Fibroblast of skin of abdomen (primary cell): ENCODE measurements at places on chromosomes 4 and X.
A peak's percentile ranks its signal among the peaks of the same experiment; 100 is the strongest.

DNA sequence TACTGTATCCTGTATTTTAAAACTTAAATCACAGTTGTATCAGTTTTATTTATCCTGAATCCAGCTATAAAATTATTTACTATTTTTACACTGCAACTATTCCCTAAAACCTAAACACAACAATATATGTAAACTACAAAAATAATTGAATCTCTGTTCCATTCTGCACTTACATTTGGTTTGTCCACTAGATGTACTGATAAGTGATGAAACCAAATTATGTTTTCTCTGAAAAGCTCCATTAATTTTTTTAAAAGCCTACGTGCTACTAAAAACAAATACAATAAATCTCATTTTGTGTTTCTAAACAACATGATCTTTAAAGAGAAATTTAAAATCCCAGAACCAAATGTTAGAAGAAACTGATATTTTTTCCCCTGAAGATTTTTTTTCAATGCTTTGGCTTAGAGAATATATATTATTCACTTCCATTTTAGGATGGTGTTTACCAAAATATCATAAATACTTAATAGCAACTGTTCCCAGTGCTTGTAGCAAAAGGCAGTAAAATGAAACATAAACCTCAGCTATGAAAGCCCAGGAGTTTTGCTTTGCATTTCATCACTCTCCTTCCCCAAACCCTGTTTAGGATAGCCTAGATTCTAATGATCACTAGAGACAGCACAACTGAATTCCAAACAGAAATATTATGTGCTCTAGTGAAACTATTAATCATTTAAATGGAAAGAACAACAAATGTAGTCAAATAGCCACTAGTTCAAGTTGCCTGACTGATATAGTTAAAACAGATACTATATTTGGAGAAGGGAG, 19.7 kb downstream of the ANTXR2 start:
- DNase-seq = peak; percentile 53

- DNase-seq = no peak
Measured at GRCh38 chr4:73870260-73870659, 1.1 kb downstream of the CXCL1 start.

DNA sequence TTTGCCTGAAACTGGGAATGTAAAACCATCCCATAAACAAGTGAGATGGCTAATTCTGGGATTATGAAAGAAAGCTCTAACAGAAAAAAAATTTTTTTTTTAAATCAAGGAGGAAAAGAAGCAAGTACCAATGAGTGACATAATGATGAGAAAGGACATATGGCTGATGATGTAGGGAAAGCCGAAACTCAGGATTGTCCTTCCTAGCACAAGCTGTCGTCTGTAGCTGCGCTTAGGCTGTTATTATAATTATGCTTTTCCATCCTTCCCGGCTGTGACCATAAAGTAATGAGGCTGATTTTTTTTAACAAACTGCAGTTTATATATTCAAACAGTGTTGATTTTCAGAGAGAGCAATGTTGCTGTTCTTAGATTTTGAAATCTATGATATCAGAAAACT, 209.8 kb upstream of the NOCT start:
- DNase-seq = no peak

DNA sequence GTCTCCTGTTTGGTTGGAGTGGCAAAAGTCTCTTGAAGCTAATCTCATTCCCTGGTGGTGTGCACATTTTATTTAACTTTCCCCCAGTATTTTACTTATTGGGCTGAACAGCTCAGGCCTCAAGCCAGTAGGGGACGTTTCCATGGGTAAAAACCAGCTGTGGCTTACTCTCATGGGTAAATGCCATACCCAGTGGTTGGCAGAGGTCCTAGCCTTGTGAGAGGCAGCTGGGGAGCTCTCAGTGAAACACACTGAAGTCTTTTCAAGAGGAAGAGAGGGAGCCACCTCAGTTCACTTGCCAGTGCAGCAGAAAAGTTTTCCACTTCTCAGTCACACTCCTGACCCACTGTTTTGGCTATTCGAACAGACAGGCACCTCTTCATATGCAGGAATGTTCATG, 1964.2 kb downstream of the ARAP2 start:
- DNase-seq = no peak

- DNase-seq = no peak
Measured at GRCh38 chrX:93591398-93591797, 82.0 kb downstream of the NAP1L3 start.

DNA sequence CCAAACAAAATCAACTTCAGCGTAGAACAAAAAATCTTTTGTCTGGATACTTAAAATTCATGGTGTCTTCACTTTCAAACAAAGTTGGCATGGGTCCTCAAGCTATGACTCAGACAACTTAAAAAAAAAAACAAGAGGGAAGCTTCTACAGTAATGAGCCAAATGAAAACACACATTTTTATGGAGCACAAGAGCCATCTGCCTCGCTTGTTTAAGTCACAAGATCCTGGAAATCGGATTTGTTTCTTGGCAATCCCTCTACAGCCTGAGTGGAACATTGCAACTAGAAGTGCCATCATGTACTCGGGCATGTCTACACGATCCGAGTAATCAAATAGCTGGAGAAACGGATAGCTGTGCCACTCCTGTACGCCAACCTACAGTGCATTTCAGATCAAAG, 22.6 kb downstream of the LAMP2 start:
- DNase-seq = peak; percentile 43

DNA sequence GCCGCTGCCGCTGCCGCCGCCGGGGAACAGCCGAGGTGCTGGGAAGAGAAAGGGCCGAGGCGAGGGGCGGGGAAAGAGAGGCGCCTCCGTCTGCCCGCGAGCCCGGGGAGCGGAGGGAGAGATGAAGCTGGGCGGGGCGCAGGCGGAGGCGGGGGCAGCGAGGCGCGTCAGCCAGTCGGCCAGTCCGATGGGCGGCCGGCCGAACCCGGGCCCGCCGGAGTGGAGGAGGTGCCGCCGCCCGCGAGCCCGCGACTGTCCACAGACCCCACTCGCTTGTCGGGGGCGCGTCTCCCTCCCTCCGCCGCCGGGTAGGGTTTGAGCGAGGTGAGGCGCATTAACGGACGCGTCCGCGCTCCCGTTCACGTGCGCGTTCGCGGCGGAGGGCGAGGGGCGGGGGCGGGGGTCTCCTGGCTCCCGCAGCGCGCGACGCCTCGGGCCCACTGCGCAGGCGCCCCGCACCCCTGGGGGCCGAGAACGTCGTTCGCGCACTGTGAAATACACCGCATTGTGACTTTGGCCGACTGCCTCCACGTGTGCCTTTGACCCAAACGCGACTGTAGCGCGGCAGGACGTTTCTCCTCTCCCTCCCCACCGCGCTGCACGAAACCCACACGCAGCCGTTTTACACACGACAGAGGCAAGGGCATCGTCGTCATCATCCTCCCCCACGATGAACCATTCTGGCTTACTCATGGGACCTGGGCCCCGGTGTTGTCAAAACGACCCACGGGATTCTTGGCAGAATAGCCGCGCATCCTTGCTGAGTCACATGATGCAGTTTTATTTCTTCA, at the start of gene NUDT11:
Gene NUDT11, minus strand, starts transcription at position 92 of the 791 bp plus-strand sequence. CDS start 148 bp downstream, outside the sequence.
- peak; percentile 75 for DNase-seq

DNA sequence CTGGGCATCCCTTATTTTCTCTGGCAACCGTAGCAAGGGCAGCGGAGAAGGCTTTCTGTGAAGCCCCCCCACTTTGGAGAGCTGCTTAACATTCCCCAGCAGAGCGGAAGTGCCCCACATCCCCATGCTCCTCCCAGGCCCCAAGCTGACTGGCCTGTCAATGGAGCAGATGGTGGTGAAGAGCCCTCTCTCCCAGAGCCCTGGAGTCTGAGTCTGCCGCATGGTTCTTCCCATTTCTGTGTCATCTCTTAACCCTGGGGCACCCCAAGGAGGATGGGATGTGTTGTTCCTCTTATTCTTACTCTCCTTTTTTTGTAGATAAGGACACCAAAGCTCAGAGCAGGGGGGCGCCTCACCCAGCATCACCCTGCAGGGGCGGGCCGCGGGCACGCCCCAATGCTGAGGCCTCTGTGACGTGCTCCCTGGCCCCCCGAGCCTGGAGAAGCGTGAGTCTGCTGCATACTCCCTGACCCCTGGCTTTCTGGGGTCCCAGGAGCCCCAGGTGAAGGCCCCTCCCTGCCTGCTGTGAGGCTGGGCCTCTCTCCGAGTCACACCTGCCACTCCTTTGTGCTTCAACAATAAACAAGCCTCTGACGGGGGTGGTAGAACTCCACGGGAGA, 35.9 kb downstream of the ADRA2C start:
- DNase-seq = no peak

GRCh38 chr4:53702334-53703266, 111.3 kb upstream of the LNX1 start:
- DNase-seq = peak; percentile 81

GRCh38 chr4:20376070-20376469, 124.4 kb downstream of the SLIT2 start:
- DNase-seq = no peak

- DNase-seq = no peak
Measured at GRCh38 chrX:136745215-136746173, 35.2 kb downstream of the ARHGEF6 start.

GRCh38 chr4:180808862-180809261, 1434.3 kb upstream of the TENM3 start:
- DNase-seq = no peak

DNA sequence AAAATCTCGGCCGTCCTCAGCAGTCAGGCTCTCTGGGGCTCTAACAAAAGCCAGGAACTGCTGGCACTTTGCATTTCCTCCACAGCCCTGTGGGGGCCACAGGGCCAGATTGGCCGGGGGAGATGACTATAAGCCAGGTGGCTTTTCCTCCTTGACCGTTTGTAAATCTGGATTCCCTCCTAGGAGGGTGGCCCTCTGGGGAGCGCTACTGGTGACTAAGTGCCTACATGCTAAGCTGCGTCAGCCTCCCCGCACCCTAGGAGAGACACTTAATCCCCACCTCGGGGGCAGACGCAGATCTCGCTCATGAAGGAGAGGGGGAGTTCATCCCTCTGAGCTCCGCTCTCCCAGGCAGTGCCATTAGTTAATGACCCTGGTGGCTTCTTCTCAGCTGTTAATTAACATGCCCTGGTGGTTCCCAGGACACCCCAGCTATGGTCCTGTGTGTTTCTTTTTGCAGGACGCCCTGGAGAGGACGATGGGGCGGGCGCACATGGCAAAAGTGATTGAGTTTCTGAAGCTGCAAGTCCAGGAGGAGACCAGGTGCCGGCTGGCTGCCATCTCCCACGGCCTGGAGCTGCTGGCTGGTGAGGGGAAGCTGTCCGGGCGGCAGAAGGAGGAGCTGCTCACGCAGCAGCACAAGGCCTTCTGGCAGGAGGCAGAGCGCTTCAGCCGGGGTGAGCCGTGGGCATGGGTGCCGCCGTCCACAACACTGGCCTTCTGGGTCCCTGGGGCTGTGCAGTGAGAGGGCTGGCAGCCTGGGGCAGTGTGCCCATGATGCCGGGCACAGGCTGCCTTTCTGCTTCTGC, 41.6 kb downstream of the EVC start:
- DNase-seq = peak; percentile 44

DNA sequence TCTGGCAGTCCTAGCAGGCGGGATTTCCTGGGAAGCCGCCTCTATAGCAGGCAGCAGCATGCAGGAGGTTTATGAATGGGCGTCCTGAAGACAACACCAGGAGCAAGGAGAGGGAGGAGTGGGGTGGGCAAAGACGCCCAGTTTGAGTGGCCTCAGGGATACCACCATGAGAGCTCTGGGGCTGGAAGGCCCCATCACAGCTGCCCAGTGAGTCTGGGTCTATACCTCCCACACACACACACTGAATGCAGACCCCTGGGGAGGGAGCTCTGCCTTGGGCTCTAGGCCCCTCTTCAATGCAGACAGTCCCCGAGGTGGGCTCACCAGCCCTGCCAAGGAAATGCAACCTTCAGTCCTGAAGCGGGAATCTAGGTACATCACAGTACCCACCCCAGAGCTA, 98.6 kb downstream of the AFAP1 start:
- no peak for DNase-seq

DNA sequence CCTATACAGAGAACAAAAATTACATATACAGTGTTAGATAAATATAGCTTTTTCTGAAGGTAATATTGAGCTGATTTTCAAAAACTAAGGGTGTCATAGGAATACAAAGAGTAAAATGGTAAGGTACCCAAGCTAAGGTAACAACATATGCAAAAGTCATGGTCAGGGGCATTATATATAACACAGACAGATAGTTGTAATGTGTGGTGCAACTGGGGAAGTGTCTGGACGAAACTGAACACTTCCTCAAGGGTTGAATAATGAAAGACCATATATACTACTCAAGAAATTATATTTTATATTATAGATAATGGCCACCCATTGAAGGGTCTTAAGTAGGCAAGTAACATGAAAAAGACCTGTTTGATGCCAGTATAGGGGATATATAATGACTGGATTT, 262.1 kb upstream of the CXXC4 start:
- no peak for DNase-seq

- DNase-seq = no peak
Measured at GRCh38 chr4:186910385-186910784, 186.7 kb upstream of the FAT1 start.

DNA sequence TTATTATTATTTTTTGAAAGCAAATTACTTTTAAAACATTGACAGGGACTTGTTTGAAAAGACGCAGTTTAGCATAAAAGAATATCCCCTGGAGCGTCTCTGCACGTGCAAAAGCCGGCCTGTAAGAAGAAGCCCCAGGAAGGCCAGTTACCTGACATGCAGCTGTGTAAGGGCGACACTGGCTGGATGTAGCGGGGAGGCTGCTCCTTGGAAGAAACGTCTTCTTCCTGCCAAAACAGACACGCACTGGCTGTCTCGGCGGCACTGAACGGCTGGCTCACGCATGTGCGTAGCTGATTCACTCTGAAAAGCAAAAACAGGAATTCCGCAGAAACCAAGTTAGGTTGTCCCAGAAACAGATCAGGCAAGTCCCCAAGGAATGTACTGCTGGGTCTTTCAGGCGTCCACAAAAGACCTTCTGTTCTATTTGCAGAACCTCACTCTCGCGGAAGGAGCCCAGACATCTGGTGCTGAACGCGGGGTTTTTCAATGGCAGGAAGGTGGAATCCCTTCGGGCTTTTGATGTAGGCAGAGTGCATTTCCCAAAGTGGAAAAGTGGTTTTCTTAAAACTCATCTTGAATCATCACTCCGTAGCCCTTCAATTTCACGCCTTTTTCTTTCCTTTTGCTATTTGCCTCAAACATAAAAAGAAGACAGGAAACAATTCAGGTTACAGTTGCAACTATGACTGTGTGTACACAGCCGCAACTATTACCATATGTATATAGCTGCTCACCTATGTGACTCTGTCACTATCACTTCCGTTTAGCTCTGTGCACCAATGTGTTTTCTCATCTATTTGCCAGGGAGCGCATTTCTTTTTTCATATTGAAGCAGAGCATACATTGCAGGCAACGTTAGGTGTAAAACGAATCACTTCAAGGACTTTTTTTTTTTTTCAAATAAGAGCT, 38.1 kb upstream of the ARSH start:
- peak; percentile 57 for DNase-seq

DNA sequence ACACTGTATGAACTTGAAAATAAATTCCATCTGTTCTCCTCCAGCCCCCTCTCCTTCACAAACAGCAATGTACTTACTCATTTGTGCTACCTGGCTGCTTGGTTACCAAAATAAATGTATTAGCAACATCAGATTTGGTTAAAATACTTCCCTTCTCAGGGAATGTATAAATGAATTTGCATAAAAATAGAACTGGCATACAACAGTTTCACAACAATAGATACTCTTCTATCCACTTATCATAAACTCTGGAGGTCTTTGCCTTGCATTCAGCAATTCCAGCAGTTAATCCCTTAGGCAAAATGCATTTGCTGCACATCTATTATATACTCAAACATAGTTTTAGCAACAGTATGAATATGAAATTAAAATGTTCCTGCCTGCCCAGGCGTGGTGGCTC, 658.2 kb downstream of the CENPC start:
- DNase-seq = no peak
